ENCODE measurements at places on chromosomes 1 and 21. TPM values are rescaled to one million over a fixed set of nuclear protein-coding genes. Genes with fewer than 3 reads are reported as not detected.

Gene LHX8
- not detected for total RNA-seq

Gene TRAF3IP3
- not detected for total RNA-seq

Gene EDN2
- total RNA-seq = 0.81 TPM

Gene AMIGO1
- total RNA-seq = 1.1 TPM

Gene DPT
- total RNA-seq = not detected

Gene ZNF672
- 56.0 TPM for total RNA-seq

Gene SLAMF7
- not detected for total RNA-seq

Gene PHC2
- total RNA-seq = 43.9 TPM

Gene SYDE2
- 13.0 TPM for total RNA-seq

Gene TRIM46
- total RNA-seq = 9.9 TPM

Gene MMEL1
- total RNA-seq = 1.3 TPM

Gene AKR7A3
- 1.8 TPM for total RNA-seq

Gene FAM72A
- 21.8 TPM for total RNA-seq

Gene AMY1A
- total RNA-seq = not detected

Gene CFAP74
- total RNA-seq = not detected

Gene ANKRD35
- 0.22 TPM for total RNA-seq

Gene TDRD10
- total RNA-seq = 0.38 TPM

Gene ZNF678
- total RNA-seq = 37.8 TPM

Gene ADGRL4
- 0.07 TPM for total RNA-seq

Gene AADACL3
- total RNA-seq = 0.22 TPM

Gene PRMT2
- 59.9 TPM for total RNA-seq
